ENCODE measurements at places on chromosomes 5 and 9. TPM values are rescaled to one million over a fixed set of nuclear protein-coding genes. Genes with fewer than 3 reads are reported as not detected.

GRCh38 chr9:131809941-131810344 lies 70.1 kb upstream of the RAPGEF1 start:
- no peaks in the 10 kb centered on the region for H3K36me3 ChIP-seq
- peaks cover 20% of the 10 kb centered on the region for H3K4me1 ChIP-seq
- no peak overlapping the region for H3K27ac ChIP-seq
- peaks cover 44% of the 10 kb centered on the region for H3K27me3 ChIP-seq
- no peak overlapping the region for H3K4me3 ChIP-seq

GRCh38 chr5:74286734-74287695 lies 353.5 kb downstream of the ENC1 start:
- no peak overlapping the region for H3K4me3 ChIP-seq
- peaks cover 4% of the 10 kb centered on the region for H3K27me3 ChIP-seq
- H3K4me1 ChIP-seq = peaks cover 10% of the 10 kb centered on the region
- H3K27ac ChIP-seq = no peak overlapping the region
- no peak for DNase-seq

DNA sequence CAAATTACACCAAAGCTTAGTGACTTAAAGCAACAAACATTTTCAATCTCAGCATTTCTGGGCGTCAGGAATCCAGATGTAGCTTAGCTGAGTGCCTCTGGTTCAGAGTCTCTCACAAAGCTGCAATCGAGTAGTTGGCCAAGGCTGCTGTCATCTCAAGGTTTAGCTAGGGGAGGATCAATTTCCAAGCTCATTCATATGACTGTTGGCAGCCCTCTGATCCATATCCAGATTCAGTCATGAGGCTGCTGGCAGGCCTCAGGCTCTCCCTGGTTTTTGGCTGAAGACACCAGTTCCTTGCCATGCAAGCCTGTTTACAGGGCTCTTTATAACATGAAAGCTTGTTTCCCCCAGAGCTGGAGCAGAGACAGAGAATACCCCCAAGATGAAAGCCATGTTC lies 419.5 kb upstream of the TLE4 start:
- H3K27me3 ChIP-seq = peaks cover 10% of the 10 kb centered on the region
- no peaks in the 10 kb centered on the region for H3K36me3 ChIP-seq
- H3K27ac ChIP-seq = no peak overlapping the region
- no peaks in the 10 kb centered on the region for H3K4me1 ChIP-seq

Gene RPL12
- total RNA-seq = 1,238 TPM

Gene TUBB4B
- total RNA-seq = 349 TPM

Data from type B pancreatic cell (in vitro differentiated cells).